ENCODE measurements at places on chromosomes 3 and 15.

GRCh38 chr3:156608601-156609514 is 53.9 kb upstream of the SSR3 start:
- H3K27ac ChIP-seq = no peak overlapping the region
- H3K4me3 ChIP-seq = no peak overlapping the region
- H3K36me3 ChIP-seq = no peaks in the 10 kb centered on the region
- H3K27me3 ChIP-seq = peaks cover 46% of the 10 kb centered on the region

GRCh38 chr3:129032716-129033115 is 27.9 kb upstream of the GP9 start:
- no peak overlapping the region for H3K4me3 ChIP-seq
- no peaks in the 10 kb centered on the region for H3K27me3 ChIP-seq
- no peak for DNase-seq
- H3K4me1 ChIP-seq = no peaks in the 10 kb centered on the region
- H3K36me3 ChIP-seq = no peaks in the 10 kb centered on the region

DNA sequence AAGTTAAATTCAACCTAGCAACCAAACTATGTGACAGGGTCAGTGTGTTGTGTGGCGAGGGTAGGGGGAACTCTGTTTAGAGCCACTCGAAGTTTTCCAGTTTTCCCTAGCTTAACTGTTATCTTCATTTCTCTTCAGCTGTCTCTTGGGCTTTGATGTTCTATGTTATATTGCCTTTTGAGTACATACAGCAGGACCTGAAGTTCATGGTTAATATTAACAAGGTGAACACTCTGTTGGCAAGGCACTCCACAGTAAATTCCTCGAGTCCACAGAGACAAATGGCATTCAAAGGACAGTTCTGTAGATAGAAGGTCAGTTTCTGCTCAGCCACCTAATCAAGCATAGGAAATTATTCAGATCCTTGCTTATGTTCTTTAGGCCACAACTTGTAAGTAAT is 147.9 kb upstream of the DPH6 start:
- no peaks in the 10 kb centered on the region for H3K36me3 ChIP-seq
- no peak overlapping the region for H3K4me3 ChIP-seq
- no peak overlapping the region for H3K27ac ChIP-seq
- no peaks in the 10 kb centered on the region for H3K4me1 ChIP-seq
- H3K27me3 ChIP-seq = peaks cover 7% of the 10 kb centered on the region
- no peak for DNase-seq

GRCh38 chr15:92393980-92394308 is 263 bp downstream of the ST8SIA2 start:
- H3K36me3 ChIP-seq = no peaks in the 10 kb centered on the region
- no peak for DNase-seq
- no peak overlapping the region for H3K27ac ChIP-seq
- H3K4me3 ChIP-seq = peak overlapping the region; percentile 79

- no peaks in the 10 kb centered on the region for H3K36me3 ChIP-seq
- no peaks in the 10 kb centered on the region for H3K4me1 ChIP-seq
- H3K27ac ChIP-seq = no peak overlapping the region
Observed at GRCh38 chr3:156290924-156291271, 170.5 kb downstream of the KCNAB1 start.

DNA sequence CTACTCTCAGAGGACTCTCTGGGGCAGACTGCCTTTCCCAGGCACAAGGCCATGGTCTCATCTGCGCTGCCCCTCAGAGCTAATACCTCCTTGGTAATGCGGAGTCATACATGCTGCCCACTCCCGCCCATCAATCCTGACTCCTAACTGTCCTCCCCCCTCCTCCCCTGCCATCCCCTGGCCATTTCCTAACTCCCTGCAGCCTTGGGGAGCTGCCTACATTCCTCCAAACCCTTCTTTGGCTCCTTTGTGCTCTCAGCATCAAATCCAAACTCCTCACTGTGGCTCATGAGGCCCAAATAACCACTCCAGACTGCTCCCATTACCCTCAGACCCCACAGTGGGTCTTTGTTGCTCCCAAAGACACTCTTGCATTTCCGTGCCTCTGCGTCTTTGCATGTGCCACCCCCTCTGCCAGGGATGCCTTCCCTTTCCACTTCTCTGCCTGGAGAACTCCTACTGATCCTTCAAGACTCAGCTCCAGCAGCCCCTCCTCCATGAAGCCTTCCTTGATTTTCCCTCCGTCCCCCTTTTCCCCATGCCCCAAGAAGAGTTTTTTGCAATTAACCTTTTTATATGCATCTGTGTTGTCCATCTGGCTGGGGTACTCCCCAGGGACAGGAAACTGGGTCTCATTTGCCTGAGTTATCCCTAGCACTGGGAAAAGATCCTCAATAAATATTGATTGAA is 5.5 kb upstream of the ATP2B2 start:
- DNase-seq = no peak
- H3K36me3 ChIP-seq = no peaks in the 10 kb centered on the region
- H3K4me3 ChIP-seq = no peak overlapping the region
- H3K4me1 ChIP-seq = no peaks in the 10 kb centered on the region

GRCh38 chr3:193134856-193135255 is 106.2 kb upstream of the PLAAT1 start:
- H3K27me3 ChIP-seq = peaks cover 6% of the 10 kb centered on the region
- H3K36me3 ChIP-seq = no peaks in the 10 kb centered on the region
- no peak overlapping the region for H3K27ac ChIP-seq
- H3K4me1 ChIP-seq = no peaks in the 10 kb centered on the region

Measured in activated T-cell treated with anti-CD3 and anti-CD28 coated beads, Interleukin-2, amount 50 U/mL, for 72 hours (primary cell).